NCI-H1436 (cell line): ENCODE measurements at places on chromosomes 2 and 18.
A peak's percentile ranks its signal among the peaks of the same experiment; 100 is the strongest.

GRCh38 chr18:80095414-80095813, 13.6 kb upstream of the ADNP2 start:
- DNase-seq: no peak

- DNase-seq: no peak
These were observed 4.5 kb upstream of the XRCC5 start for GRCh38 chr2:216104691-216105090.

- DNase-seq: no peak
These were observed 4.9 kb downstream of the PAX3 start for GRCh38 chr2:222293660-222294630.

DNA sequence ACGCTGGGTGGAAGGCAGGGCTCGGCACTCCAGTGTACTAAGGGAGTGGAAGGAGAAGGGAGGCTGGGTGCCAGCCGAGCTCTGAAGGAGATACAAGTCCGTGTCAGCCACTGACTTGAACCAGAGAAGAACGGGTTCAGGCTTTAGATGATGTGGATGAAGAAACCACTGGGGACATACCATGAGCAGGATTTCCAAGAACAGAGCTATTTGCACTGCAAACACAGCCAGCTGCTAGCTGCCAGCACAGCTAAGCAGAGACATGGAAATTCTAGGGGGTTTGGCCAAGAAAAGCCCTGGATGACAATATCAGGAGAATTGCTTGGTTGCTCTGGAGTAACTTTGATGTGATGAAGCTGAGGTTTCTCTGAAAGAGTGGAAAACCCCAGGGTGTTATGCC, 5.2 kb downstream of the CD207 start:
- DNase-seq: no peak

DNA sequence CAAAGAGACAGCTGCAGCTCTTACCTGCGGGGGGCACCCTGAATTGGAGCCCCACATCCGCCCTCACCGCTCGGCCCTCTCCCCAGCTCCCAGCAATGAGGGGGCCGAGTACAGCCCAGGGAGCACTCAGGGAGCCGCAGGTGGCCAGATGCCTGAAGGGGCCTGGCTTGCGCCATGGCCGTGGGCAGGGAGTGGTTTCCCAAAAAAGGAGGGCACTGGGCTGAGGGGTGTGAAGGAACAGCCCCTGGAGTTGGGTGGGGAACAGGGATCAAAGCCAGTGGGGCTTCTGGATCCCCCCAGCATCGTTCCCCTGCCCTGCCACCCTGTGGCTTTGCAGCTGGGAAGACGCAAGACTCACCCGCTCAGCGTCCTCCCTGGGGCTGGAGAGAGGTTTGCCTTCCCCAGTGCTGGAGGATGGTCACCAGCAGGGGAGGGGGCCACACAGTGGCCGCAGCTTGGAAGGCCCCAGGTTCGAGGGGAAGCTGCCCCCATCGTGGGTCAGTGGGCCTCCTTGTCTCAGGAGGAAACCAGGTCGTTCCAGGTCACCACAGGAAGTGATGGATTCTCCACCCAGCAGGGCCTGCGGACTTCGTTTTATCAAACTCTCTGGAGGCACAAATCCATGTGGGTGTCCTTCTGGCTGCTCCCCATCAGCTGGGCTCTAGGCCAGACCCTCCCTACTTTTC, 68.2 kb upstream of the HPCAL1 start:
- no peak for DNase-seq

GRCh38 chr2:68744366-68744912, 9.8 kb downstream of the ARHGAP25 start:
- DNase-seq: no peak

- no peak for DNase-seq
These were observed 105.9 kb upstream of the RBBP8 start for GRCh38 chr18:22827216-22827615.

DNA sequence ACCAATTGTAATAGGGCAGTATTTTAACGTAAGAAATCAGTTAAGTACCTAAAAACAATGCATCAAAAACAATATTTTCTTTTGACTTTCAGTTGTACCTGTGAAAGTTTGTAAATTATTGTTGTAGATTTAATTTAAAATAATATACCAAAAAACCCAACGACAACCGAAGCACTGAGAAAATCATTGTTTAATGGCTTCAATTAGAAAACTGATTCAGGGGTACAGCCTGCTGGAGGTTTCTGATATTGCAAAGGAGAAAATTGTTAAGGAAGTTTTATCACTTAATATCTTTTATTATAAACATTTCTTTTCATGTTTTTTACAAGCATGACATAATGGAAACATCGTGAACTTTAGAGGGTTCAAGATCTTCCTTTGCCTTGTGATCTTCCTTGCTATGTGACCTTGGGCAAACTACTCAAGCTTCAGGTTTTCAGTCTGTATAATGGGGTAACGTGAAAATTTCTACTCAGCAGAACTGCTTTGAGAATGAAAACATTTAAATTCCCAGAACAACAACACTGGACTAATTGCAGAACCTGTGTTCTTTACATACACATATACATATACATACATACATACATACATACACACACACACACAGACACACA, 76.3 kb upstream of the GLS start:
- DNase-seq: no peak

- DNase-seq: no peak
These were observed at the start of gene REEP1 for GRCh38 chr2:86337244-86337835. Gene REEP1, minus strand, starts transcription at chr2:86337626. Its CDS starts 116 bp downstream, at chr2:86337510.

GRCh38 chr2:5725794-5726463, 33.7 kb downstream of the SOX11 start:
- DNase-seq: peak; percentile 39

DNA sequence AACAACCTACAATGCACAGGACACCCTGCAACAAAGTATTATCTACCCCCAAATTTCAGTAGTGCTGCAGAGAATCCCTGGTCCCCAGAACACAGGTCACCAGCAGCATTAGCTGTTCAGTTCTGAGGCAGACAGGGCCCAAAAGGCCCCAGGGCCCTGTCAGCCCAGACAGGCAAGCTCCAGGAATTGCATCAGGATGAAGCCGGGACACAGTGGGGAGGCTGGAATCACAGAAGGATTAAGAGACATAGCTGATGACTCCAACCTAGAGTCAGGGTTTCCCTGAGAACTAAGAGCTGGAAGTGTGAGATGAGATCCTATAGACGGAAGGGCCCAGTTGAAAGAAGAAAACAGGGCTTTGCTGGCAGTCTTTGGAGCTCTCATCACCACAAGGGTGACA, 148.1 kb downstream of the GALNT14 start:
- DNase-seq: no peak

DNA sequence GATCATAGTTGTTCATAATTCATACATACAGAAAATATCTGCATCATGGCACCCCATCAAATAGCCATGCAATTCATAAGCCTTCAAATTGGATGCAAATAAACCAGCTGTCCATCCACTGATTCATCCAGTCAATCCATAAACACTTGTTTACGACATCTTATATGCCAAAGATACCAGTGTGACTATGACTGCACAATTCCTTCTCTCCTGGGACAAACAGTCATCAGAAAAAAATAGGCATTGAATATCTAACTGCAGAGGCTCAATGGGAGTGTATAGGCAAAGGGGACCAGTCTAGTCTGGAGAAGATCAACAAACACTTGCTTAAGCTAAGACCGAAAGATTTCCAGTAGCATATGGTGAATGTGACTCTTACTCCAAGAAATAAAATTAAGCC, 70.0 kb downstream of the COL4A3 start:
- no peak for DNase-seq
